ENCODE measurements at places on chromosomes 4 and X.
A peak's percentile ranks its signal among the peaks of the same experiment; 100 is the strongest.

DNA sequence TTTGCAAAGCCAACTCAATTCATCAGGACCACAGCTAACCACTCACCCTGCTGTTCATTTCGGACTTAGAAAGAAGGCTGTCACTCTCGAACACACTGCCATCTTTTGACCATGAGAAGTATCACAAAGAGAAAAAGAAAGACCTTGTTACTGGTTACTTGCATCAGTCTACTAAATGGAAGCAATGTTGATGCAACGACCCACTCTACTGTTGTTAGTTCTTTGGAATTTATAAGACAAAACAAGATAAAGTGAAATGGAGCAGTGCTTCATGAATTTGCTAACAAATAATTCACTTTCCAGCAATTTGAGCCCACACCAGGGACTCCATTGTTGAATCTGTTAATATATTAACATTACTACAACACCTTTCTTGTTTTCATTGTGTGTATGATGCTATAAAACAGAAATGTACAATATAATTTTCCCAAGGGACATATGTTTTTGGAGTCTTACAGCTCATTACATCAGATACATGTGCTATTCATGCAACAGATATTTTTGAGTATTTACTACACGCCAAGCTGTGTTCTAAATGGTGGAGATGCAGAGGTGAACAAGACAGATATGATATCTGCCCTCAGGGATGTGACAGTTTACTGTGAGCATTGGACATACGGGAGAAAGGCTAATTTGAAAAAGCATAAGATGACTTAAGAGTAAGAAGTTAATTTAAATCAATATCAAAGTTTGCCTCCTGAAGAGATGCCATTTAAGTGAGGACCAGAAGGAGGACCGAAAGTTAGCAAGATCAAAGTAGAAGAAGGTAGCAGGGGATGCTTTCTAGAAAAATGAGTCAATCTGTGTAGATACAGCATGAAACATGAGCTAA is 87.2 kb downstream of the AREG start:
- no peak for DNase-seq

- no peak for DNase-seq
These were observed 18.1 kb downstream of the CCNQ start for GRCh38 chrX:153580700-153581386.

GRCh38 chrX:71941776-71942175 is 31.1 kb downstream of the NHSL2 start:
- no peak for DNase-seq

DNA sequence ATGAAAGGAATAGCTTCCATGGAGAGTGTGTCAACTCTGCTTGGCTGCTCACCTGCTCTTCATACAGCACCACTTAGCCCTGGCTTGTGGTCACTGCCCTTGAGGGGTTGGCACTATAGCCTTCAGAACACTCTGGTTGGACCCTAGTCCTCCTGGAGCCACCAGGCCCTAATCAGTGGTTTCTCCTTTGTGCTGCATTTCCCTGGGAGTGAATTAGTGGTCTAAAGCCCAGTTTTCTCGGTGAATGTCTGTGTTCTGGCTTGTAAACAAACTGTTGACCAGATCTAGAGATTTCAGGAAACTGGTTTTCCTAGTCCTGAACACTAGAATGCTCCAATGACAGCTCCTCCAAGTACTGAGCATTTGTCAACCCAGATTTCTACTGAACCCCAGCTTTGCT is 28.6 kb upstream of the TMEM154 start:
- no peak for DNase-seq

DNA sequence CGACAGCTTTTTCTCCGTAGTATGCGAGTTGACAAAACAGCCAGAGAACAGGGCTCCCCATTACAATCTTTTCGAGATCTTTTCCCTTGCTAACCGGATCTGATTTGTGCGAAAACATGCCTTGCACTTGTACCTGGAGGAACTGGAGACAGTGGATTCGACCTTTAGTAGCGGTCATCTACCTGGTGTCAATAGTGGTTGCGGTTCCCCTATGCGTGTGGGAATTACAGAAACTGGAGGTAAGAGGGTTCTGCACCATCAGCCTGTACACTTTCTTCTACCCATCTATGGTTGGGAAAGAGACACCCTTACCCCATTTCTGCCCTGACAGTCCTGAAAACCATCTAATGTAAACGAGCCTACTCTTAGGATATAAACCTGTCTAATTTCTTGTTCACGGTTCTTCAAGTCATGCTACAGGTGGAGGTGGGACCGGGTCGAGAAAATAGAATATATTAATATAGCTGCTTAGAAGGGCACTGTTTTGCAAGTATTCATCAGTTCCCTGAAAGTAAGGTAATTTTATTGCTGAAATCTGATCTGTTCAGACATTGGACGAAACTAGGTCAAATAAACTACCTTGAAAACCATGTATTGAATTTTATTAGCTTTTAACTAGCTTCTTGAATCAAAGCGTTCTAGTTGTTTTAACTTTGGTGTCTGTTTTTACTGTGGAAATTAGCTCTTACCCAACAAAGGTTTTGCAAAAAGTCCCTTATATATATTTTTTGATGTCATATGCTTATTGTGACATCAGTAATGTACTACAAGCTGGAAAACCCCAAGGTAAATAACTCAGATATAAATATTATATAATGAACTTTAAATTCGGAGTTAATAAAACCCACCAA is 869 bp downstream of the TMEM184C start:
- DNase-seq = no peak

GRCh38 chr4:128981377-128981776 is 112.0 kb downstream of the SCLT1 start:
- no peak for DNase-seq

GRCh38 chrX:49753691-49754090 is 57.9 kb upstream of the PAGE1 start:
- no peak for DNase-seq

DNA sequence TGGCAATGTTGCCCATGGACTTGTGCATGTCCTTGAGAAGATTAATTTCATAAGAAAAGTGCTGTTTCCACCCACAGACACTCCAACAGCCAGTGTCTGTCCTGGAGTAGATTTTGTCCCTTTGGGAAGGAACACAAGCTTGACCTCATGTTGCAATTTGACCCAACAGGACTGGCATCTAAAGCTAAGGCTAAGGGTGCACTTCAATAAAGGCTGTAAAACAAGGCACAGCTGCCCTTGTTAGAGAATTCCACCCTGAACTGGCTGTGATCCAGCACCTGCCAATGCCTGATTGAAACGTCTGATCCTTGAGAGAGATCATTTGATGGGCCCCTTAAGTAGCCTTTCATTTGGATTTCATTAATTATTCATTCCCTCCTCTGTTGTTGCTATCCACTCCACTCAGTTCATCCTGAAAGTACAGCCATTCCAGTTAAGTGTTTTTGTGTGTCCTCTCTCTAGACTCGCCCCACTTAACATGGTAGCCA is 56.2 kb downstream of the CD99L2 start:
- DNase-seq = no peak

DNA sequence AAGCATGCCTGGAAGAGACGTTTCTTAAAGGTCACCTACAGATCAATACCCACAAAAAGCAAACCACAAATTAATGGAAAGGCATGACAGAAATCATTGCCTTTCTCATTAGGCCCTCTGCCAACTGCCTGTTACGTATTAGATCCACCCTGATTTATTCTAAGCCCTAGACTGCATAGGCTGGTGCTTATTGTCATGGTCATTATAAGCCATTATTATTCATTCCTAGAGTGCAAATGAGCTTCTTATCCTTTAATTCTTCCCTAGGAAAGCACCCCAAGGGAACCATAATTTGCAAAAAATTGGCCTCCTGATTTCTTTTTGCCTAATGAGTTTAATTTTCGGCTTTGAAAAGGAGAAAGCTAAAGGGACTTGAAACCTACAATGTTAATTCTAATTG is 184.2 kb upstream of the GPRIN3 start:
- no peak for DNase-seq

GRCh38 chr4:6641164-6641970 is 882 bp downstream of the MRFAP1 start:
- DNase-seq = peak; percentile 58

DNA sequence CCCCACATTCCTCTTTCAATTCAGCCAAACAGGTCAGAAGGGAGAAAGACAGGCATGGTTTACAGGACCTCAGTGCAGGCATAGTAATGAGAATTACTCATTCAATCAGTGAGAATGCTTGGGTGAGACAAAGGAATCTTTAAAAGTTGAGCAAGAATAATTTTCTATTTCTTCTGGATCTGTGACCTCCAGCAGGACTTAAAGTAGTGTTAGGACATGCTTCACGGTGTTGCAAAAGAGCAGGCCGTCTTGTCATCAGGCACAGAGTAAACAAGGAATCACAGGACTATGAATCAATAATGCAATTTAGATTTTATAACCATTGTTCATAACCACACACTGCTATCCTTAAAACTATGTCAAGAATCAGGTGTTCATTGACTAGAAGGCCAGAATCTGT is 130.6 kb upstream of the GLRA2 start:
- no peak for DNase-seq

- no peak for DNase-seq
These were observed 398.6 kb upstream of the RASGEF1B start for GRCh38 chr4:81870275-81870674.

DNA sequence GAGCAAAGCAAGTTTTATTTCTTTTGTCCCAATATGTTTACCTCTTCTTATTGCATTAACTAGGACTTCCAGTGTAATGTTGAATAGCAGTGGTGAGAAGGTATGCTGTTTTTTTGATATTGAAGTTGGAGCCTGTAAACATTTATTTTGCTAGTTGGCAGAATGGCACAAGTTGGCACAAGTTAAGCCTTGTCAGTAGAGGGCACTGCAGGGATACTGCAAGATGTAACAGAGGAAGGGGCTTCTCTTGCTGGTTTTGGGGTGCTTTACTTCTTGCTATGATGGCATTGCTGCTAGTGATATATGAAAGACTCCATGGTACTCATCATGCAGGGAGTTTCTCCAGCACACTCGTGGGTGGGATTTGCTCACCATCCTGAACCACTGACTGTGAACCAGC is 327.3 kb upstream of the ARX start:
- no peak for DNase-seq

DNA sequence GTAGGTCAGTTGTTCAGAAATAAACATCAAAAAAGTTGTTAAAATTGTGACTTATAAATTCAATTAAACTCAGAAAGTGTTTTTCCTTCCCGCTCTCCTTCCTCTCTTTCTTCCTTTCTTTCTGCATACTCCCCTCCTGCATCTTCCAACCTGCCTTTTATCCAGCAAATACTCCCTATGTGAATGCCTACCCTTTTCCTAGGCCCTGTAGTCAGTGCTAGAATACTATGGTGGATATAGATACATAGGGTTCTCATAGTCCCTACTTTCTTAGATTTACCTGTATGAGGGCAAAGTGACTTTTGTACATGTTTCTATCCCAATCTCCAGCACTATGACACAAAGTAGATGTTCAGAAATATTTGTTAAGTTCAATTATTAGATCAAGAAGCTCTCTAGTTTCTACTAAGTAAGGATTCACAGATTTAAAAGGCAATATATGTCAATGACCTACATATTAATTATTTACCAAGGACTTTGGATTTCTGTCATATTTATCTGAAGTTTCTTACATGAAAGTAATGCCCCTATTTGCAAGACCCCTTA is 732 bp downstream of the SULT1E1 start:
- DNase-seq = no peak
